B cell (primary cell): ENCODE measurements at places on chromosomes 4 and X. TPM values are rescaled to one million over a fixed set of nuclear protein-coding genes. Genes with fewer than 3 reads are reported as not detected.
A peak's percentile ranks its signal among the peaks of the same experiment; 100 is the strongest.

DNA sequence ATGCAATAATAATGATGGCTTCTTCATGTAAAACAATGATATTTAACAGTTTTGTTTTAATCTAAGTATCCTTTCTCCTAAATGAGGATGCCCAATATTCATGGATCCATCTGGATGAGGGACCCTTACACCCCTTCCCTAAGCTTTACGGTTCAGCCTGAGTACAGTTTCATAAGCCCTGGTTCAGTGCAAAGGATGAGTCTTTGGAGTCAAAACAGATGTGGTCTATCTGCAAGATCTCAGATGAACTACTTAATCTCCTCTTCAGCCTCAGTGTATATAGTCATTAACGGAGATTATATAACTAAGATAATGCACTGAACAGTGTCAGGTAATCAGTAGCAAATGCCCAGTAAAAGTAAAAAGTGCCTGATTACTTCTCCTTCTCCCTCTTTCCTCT is 22.1 kb downstream of the ANXA5 start:
- DNase-seq: no peak
- no peaks in the 10 kb centered on the region for H3K27me3 ChIP-seq
- H3K27ac ChIP-seq: no peak overlapping the region
- no peaks in the 10 kb centered on the region for H3K4me1 ChIP-seq

The LUZP4 gene
- total RNA-seq: not detected in 2 replicates

GRCh38 chr4:128393101-128393704 is 105.6 kb upstream of the PGRMC2 start:
- no peaks in the 10 kb centered on the region for H3K36me3 ChIP-seq
- H3K4me3 ChIP-seq: no peak overlapping the region
- DNase-seq: no peak
- no peaks in the 10 kb centered on the region for H3K27me3 ChIP-seq
- H3K27ac ChIP-seq: no peak overlapping the region

DNA sequence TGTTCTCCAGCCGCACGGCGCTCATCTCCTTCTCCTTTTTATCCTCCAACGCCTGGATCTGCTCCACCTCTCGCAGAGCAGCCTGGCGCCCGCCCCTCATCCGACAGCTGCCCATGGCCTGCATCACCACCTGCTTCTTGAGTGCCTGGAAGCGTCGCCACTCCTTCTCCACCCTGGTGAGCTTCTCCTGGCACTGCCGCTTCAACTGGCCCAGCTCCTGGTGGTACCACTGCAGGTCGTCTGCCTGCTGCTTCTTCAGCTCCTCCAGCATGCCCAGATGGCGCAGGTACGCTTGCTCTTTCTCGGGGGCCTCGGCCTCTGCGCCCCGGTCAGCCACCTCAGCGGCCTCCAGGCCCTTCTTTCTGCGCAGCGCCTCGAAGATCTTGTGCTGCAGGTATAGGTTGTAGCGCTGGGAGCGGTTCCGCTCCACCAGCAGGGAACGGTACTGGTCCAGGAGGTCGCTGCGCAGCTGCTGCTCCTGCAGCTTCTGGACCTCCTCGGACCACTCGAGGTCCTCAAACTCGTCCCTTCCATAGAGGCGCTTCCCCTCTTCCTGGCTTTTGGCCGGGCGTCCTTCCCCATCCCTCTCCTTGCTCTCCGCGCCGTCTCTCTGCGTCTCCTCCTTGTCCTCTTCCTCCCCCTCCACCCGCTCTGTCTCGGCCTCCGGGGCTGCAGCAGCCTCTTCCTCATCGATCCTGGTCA is 1.2 kb upstream of the TADA2B start:
- H3K36me3 ChIP-seq: no peaks in the 10 kb centered on the region
- H3K27me3 ChIP-seq: no peaks in the 10 kb centered on the region
- peak overlapping the region; percentile 12 for H3K4me3 ChIP-seq
- peaks cover 31% of the 10 kb centered on the region for H3K4me1 ChIP-seq
- H3K27ac ChIP-seq: no peak overlapping the region

GRCh38 chr4:7275067-7275466 is 82.7 kb downstream of the SORCS2 start:
- no peaks in the 10 kb centered on the region for H3K36me3 ChIP-seq
- H3K27me3 ChIP-seq: no peaks in the 10 kb centered on the region
- DNase-seq: no peak

- no peak for DNase-seq
- no peak overlapping the region for H3K4me3 ChIP-seq
- no peaks in the 10 kb centered on the region for H3K4me1 ChIP-seq
- H3K27me3 ChIP-seq: no peaks in the 10 kb centered on the region
Observed at GRCh38 chr4:44493924-44494323, 45.3 kb upstream of the KCTD8 start.

GRCh38 chrX:95318882-95319281 is 1365.8 kb upstream of the DIAPH2 start:
- no peak overlapping the region for H3K4me3 ChIP-seq
- no peak overlapping the region for H3K27ac ChIP-seq
- no peaks in the 10 kb centered on the region for H3K4me1 ChIP-seq
- no peak for DNase-seq

The VCX3B gene
- not detected in 2 replicates for total RNA-seq

DNA sequence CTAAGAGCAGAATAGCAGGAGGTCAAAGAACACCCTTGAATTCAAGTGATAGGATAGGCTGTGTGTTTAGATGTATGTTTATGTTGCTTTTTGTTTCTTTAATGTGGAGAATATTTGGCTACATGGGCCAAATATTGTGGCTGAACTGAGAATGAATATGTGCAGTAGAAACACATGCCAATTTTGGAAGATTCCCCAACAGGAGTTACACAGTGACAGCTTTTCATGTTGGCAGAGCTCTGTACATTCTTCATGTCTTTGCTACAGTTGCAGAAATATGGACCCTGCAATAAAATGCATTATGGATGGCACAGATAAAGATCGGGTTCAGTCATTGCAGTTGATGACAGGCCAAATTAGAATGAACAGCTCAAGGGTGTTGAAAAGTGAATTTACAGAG is 82.8 kb upstream of the SLC4A4 start:
- H3K27ac ChIP-seq: no peak overlapping the region
- H3K27me3 ChIP-seq: no peaks in the 10 kb centered on the region
- H3K4me3 ChIP-seq: no peak overlapping the region
- H3K4me1 ChIP-seq: no peaks in the 10 kb centered on the region

GRCh38 chr4:124948976-124949597 is 236.6 kb upstream of the ANKRD50 start:
- no peak overlapping the region for H3K27ac ChIP-seq
- no peak overlapping the region for H3K4me3 ChIP-seq
- H3K36me3 ChIP-seq: no peaks in the 10 kb centered on the region

The USP17L13 gene
- not detected in 2 replicates for total RNA-seq

DNA sequence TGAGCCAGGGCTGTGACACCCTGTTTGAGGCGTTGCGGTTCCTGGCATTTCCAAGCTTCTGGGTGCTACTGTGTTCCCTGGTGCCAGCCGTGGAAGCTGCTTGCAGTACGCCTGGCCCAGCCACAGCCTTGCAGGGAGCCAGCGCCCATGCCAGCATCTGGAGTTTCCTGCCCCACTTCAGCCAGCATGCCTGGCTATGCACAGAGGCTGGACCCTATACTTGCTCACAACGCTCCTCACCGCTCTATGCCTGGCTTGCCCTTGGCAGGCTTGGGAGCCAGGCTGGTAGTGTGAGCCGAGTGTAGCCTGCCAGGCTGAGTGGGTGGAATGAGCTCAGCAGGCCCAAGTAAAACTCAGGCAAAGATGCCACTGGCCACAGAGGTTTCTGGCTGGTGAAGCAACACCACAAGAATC is 22.4 kb downstream of the PRRG1 start:
- no peaks in the 10 kb centered on the region for H3K27me3 ChIP-seq
- no peak for DNase-seq
- H3K4me1 ChIP-seq: no peaks in the 10 kb centered on the region
- no peak overlapping the region for H3K4me3 ChIP-seq
- no peak overlapping the region for H3K27ac ChIP-seq
- no peaks in the 10 kb centered on the region for H3K36me3 ChIP-seq

The NELFA gene
- total RNA-seq: 60.7 and 63.5 TPM in 2 replicates

- H3K27me3 ChIP-seq: no peaks in the 10 kb centered on the region
- no peaks in the 10 kb centered on the region for H3K4me1 ChIP-seq
- no peaks in the 10 kb centered on the region for H3K36me3 ChIP-seq
- H3K4me3 ChIP-seq: no peak overlapping the region
Observed at GRCh38 chrX:1767026-1767425, 152.2 kb downstream of the ASMT start.

- H3K27ac ChIP-seq: no peak overlapping the region
- peak; percentile 18 for DNase-seq
- H3K27me3 ChIP-seq: no peaks in the 10 kb centered on the region
- H3K4me1 ChIP-seq: no peaks in the 10 kb centered on the region
- no peak overlapping the region for H3K4me3 ChIP-seq
- peaks cover 2% of the 10 kb centered on the region for H3K36me3 ChIP-seq
Observed at GRCh38 chrX:149950681-149951080, 12.4 kb upstream of the EOLA2 start.

DNA sequence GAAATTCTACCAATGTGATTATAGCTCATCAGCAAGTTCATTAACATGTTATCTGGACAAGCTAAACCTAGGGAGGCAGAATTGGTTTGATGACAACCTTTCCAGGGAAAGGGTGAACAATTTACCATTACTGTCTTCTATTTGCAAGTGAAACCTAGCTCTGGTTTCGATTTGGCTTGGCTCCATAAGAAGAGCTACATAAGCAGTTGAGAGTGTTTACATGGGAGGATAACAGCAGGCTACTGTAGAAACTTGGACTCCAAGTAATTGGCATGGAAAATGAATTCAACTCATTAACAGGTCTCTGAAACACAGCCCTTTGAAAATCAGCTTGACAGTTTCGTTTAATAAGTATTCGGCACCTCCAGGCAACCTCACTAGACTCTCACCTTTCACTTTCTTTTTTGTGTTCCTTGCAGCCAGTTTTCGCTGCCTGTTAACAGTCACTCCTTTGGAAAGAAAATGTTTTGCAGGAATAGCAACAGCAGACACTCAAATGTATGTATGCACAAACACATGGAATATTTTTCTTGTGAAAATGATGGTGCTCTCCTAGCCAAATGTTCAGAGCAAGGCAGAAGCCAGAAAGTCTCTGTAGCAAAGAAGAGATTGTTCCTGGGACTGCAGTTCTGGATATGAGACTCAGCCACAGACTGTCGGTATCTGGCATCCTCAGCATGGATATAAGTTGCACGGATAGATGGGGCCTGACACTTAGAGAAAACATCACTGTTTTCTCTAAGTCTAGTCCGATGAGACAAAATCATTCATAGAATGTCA is 27.5 kb downstream of the POU3F4 start:
- H3K36me3 ChIP-seq: no peaks in the 10 kb centered on the region
- peak overlapping the region; percentile 53 for H3K4me3 ChIP-seq
- DNase-seq: peak; percentile 3
- no peak overlapping the region for H3K27ac ChIP-seq

DNA sequence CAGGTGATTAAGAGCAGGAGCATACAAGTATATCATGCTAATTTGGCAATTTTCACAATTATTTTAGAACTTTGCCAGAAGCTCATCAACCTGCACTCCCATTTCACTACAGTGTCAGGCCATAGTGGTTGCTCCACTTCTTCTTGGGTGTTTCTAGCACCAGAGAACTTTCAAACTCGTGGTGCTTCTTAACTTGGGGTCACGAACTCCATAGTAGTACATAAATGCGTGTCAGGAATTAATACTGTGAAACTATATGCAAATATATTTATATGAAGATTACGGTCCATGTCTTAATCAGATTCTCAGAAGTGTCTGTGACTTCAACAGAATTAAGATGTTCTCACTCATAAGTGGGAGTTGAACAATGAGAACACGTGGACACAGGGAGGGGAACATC is 254.3 kb upstream of the BMP3 start:
- no peaks in the 10 kb centered on the region for H3K4me1 ChIP-seq
- H3K27me3 ChIP-seq: no peaks in the 10 kb centered on the region
- no peaks in the 10 kb centered on the region for H3K36me3 ChIP-seq
- no peak overlapping the region for H3K4me3 ChIP-seq
- H3K27ac ChIP-seq: no peak overlapping the region
- DNase-seq: no peak

The MAGEE2 gene
- total RNA-seq: not detected in 2 replicates

The CXCL11 gene
- total RNA-seq: not detected in 2 replicates

DNA sequence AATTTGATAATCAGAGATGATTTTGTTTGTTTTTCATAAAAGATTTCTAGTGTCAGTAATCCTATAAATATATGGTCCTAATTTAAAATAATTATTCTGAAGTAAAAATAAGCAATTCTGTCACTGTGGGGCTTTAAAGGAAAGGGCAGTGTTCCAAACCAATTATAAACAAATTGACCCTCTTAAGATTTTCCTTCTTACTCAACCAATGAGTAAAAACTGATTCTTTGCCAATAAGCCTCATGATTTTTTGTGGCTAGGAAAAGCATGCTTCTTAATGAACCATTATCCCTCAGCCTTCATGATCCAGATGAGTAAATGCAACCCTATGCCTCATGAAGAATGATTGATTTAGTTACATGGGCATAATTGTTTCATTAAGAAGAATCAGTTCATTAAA is 1010.4 kb downstream of the ADGRL3 start:
- H3K27ac ChIP-seq: no peak overlapping the region
- no peaks in the 10 kb centered on the region for H3K36me3 ChIP-seq
- H3K4me1 ChIP-seq: no peaks in the 10 kb centered on the region

GRCh38 chr4:63348735-63349673 is 1060.2 kb downstream of the TECRL start:
- DNase-seq: no peak
- no peak overlapping the region for H3K4me3 ChIP-seq
- H3K4me1 ChIP-seq: no peaks in the 10 kb centered on the region
- no peaks in the 10 kb centered on the region for H3K27me3 ChIP-seq
- no peaks in the 10 kb centered on the region for H3K36me3 ChIP-seq

The RCHY1 gene
- 33.3 and 34.5 TPM in 2 replicates for total RNA-seq

DNA sequence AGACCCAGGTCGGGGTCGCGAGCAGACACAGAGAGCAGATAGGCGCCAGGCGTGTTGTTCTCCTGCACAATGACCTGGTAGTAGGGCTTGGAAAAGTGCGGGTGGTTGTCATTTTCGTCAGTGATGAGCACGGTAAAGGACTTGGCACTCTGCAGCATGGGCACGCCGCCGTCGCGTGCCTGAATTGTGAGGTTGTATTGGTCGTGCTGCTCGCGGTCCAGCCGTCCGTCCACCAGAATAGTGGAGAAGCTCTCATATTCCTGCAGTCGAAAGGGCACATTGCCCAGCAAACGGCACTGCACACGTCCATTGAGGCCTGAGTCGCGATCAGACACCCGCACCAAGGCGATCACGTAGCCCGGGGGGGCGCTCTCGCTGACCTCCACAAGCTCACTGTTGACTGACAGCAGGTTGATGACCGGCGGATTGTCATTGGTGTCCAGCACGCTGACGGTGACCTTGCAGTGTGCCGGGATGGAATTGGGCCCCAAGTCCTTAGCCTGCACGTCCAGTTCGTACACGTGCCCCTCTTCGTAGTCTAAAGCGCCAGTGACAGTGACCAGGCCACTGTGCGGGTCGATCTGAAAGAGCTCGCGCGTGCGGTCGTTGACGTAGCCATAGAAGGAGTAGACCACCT is 2.8 kb downstream of the PCDH19 start:
- peaks cover 52% of the 10 kb centered on the region for H3K27me3 ChIP-seq
- no peaks in the 10 kb centered on the region for H3K36me3 ChIP-seq
- no peak overlapping the region for H3K4me3 ChIP-seq
- H3K4me1 ChIP-seq: peaks cover 14% of the 10 kb centered on the region
- DNase-seq: peak; percentile 2

The LIN54 gene
- 17.2 and 19.2 TPM in 2 replicates for total RNA-seq
